HT1080 (cell line): ENCODE measurements at places on chromosomes 6 and 20.

- no peak for DNase-seq
These were observed 2.1 kb downstream of the MAFB start for GRCh38 chr20:40686893-40687292.

DNA sequence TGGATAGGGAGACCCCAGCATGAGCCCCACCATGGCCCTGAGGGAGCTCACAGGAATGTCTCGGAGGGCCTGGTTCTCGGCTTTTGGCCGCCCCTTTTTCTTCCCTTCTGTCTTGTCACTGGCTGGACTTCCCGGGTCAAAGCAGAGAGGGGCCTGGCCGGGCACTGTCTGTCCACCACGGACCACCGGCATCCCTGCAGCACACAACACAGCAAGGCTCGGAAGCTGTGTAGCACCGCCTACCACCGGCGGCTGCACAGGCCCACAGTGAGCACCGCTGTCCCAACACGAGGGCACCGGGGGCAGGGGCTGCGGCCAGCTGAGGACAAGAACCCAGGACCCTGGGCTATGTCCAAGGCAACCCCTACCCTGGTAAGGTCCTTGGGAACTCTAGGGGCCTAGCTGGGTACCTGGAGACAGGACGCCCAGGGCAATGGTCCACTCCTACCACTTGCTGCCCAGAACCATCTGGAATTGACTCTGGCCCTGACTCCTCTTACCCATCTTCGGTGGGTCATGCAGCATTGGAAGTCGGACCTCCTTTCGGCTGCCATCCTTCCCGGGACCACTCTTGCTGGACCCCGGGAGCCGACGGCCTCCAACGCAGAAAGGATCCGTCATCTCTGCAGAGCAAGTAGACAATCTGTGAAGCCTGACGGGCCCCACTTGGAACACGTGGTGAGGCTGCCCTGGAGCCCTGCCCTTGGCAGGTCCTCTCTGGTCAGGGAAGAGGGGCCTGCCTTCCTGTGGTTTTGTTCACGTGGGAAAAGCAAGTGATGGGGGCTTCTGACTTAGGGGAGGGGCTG lies 2.2 kb downstream of the ZNF512B start:
- DNase-seq = no peak

DNA sequence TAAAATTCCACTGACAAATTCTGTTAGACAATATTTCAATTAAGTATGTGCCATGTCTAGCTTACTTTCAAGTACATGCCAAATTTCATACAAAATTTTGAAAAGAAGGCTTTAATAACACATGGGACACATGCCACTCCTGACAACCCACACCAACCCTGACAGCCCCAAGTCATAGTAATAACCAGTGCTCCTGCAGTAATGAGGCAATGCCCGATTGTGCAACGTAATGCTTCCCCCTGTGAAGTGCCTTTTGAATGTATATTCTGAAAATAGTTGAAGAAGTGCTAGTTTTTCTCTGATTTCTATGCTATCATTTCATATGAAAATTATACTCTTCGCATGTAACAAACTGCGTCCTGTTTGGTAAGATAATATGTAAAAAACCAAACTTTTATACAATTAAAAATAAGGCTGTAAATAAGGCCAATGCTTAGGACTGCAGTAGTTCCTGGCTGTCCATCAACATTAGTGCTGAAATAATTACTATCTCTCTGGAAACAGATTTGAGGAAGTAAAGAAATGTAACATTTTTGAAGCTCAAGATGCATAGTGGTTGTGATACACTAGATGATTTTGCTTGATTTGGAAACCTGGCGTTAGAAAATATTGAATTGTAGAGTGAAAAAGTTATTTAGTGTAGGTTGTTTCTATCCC lies 125.8 kb upstream of the BCLAF1 start:
- no peak for DNase-seq

DNA sequence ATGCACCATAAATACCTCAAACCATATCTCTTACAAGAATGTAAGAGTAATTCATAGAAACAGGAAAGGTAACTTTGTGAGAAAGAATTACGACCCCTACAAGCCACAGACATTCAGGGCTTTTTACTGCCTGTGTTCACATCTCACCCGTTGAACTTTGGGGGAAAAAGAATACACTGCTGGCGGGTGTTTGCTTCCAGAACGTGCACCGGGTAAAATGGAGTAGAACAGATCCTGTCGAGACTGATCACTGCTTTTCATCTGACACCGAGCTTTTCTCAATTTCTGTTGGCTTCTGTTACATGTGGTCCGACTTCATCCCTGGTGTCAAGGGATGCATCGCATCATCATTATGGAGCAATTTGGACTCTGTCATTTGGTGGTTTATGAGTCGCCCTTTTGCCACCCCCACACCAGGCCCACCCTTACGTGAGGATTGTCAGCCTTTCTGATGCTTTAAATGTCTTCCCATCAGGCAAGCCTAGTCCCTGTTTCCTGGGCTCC lies 219.2 kb upstream of the ZFP64 start:
- DNase-seq = no peak

GRCh38 chr20:32991792-32992641 lies 12.2 kb downstream of the SUN5 start:
- DNase-seq = no peak

GRCh38 chr20:64150756-64151632 lies 13.3 kb upstream of the MYT1 start:
- no peak for DNase-seq

DNA sequence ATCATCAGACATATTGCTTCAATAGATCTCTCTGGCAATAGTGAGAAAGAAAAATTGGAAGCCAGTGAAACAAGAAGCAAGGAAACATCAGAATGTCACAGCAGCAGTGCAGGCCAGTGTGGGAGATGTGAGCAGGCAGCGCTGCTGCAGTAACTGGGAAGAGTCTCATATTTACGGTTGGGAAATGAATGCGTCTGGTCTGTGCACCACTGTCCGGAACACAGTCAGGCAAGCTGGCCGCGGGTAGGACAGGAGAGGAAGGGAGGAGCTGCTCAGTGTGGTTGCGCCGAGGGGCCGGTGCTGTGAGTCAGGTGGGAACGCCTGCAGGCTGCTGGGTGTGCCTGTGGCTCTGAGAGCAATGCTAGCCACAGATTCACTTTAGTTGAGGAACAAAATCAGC lies 6.4 kb upstream of the PSMG4 start:
- peak; percentile 93 for DNase-seq

GRCh38 chr20:14633507-14633906 lies 296.1 kb upstream of the FLRT3 start:
- peak; percentile 68 for DNase-seq

- DNase-seq = no peak
These were observed 103.5 kb upstream of the CARMIL1 start for GRCh38 chr6:25175681-25176080.

GRCh38 chr6:169641461-169642085 lies 60.3 kb downstream of the WDR27 start:
- no peak for DNase-seq
